Epithelial cell of esophagus (primary cell): ENCODE measurements at places on chromosomes 3 and 15.
A peak's percentile ranks its signal among the peaks of the same experiment; 100 is the strongest.

GRCh38 chr15:51307811-51308210, 30.6 kb downstream of the CYP19A1 start:
- no peak for DNase-seq

DNA sequence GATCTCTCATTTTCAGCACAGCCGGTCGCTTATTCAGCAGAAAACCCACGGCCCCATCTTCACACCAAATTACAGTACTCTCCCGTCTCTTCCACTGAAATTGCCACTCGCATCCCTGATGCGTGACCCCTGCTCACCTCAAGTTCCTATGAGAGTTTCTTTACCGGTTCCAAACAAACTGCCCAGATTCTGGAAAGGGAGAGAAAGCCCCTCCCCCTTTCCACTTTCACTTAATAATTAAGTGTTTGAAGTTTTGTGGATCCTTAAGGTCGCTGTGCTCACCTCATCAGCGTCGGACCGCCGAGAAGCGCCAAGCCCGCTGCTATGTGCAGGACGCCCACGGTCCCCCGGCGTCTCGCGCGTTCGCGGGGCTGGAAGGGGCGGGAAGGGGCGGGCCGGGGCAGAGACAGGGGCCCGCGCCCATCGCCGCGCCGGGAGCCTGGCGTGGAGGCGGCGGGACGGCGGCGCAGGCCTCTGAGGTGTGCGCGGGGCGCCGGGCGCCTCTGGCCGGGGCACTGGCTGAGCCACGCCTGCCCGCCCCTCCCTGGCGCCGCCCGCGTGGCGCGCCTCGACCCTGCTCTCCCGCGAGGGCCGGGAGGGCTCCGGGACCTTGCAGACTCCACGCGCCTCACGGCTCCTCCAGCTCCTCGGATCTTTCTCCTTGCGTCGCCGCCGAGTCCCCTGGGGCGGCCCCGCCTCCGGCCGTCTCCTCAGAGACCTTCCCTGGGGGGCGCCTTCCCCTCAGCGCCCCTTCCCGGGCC, at the start of gene GPR156:
Gene GPR156, minus strand, starts transcription at position 476 of the 761 bp plus-strand sequence. CDS start 41,124 bp downstream, outside the sequence.
- DNase-seq: peak; percentile 29

DNA sequence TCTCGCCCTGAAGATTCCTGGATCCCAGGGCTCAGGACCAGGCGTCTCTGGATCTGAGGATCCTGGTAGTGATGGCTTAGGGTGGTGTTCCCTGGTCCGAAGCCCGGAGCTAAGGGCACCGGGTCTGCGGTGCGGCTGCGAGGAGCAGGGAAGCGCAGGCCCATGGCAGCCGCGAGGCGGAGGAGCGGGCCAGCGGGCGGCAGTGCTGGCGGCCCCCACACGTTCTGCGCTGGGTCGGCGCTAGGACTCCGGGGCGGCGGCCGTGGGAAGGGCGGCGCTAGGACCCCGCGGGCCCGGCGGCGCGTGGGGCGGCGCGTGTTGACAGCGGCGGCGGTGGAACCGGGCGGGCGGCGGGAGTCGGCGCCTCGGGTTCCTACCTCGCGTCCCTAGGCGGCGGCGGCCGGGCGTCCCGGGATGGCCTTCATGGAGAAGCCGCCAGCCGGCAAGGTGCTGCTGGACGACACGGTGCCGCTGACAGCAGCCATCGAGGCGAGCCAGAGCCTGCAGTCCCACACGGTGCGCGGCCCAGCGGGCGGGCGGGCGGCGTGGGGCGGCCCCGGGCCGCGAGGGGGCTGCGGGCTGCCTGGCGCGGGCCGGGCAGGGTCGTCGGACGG, at the start of gene PXK:
Gene PXK, plus strand, starts transcription at position 318 of the 614 bp plus-strand sequence. Its CDS starts 97 bp downstream, at position 415.
- DNase-seq: peak; percentile 79

- no peak for DNase-seq
Measured at GRCh38 chr3:170967126-170967525, 58.7 kb upstream of the EIF5A2 start.

GRCh38 chr3:141875893-141876380, 506 bp upstream of the ATP1B3 start:
- DNase-seq: peak; percentile 66

- DNase-seq: peak; percentile 25
Measured at GRCh38 chr3:151169262-151169947, 33.6 kb downstream of the GPR171 start.

GRCh38 chr3:23809840-23810342, 4.1 kb downstream of the UBE2E1 start:
- peak; percentile 28 for DNase-seq

DNA sequence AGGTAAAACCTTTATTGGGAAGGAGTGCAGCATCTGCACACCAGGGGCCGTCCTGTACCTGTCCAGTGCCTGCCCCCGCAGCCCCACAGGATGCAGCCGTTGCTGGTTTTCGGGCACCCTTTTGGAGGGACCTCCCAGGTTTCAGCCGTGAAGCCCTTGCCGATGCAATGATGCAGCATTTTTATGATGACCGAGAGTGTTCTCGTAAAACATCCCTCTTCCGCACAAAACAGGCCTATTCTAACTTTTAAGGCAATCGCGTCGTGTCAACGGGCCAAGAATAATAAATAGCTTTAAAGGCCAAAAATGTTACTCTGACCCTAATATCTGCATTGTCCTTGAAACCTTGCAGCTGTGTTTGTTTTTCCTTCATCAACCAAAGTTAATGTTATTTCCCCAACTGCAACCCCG, 126.1 kb downstream of the LRRK1 start:
- no peak for DNase-seq

DNA sequence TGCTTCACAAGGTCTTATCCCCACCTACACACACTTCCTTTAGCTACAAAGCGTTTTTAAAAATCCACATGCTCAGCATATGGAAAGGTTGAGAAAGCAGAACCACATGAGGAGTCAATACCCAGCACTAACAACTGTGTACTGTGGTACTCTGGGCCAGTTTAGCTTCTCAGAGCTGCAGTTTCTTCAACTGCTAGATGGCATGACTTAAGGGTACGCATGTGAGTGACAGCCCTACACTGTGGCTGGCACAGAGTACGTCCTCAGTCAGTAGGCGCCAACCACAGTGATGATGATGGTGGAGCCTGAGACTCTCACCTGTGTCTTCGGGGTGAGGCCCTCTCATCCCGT, 17.4 kb downstream of the CCDC12 start:
- DNase-seq: no peak

GRCh38 chr3:12154151-12154550, 4.6 kb downstream of the TIMP4 start:
- DNase-seq: no peak

DNA sequence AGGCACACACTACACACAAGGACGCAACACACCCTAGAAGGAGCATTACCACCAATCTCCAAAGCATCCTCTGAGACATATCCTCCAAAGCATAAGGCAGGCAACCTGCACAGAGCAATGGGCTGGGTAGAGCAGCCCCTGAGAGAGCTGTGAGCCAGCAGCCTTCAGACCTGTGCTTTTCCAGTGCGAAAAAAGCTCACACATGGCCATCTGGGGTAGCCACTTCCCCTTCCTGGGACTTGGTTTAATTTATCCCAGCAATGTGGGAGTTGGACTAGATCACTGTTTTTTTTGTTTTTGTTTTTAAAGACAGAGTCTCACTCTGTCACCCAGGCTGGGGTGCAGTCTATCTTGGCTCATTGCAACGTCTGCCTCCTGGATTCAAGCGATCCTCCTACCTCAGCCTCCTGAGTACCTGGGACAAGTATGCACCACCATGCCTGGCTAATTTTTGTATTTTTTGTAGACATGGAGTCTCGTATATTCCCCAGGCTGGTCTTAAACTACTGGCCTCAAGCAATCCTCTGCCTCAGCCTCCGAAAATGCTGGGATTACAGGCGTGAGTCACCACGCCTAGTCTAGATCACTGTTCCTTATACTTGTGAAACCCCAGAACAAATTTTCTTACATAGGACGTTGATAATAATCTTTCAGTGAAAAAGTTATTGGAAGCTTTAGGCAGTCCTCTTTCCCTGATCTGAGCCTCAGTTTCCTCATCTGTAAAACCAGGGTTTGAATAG, 18.9 kb downstream of the PTPN23 start:
- DNase-seq: peak; percentile 54

GRCh38 chr15:68843425-68844311, 23.0 kb upstream of the ANP32A start:
- peak; percentile 10 for DNase-seq

DNA sequence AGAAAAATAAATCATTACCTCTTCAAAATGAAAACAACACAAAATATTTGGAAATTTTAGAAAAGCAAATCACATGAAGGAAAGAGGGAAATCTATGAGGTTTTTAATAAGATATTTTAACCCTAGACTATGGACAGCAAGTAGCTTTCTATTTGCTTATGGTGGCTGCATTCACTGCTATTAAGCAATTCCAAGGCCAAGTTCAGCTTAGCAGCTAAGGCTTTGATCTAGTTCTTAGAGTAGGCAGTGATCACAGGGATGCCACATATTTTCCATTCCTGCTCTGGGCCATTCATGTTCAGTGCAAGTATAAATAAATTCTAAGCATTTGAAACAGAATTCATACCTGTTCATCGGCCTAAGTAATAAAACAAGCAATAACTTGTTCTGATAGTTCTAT, 235.3 kb downstream of the CDIN1 start:
- peak; percentile 36 for DNase-seq

GRCh38 chr15:85730001-85730820, 64.5 kb downstream of the KLHL25 start:
- peak; percentile 72 for DNase-seq

DNA sequence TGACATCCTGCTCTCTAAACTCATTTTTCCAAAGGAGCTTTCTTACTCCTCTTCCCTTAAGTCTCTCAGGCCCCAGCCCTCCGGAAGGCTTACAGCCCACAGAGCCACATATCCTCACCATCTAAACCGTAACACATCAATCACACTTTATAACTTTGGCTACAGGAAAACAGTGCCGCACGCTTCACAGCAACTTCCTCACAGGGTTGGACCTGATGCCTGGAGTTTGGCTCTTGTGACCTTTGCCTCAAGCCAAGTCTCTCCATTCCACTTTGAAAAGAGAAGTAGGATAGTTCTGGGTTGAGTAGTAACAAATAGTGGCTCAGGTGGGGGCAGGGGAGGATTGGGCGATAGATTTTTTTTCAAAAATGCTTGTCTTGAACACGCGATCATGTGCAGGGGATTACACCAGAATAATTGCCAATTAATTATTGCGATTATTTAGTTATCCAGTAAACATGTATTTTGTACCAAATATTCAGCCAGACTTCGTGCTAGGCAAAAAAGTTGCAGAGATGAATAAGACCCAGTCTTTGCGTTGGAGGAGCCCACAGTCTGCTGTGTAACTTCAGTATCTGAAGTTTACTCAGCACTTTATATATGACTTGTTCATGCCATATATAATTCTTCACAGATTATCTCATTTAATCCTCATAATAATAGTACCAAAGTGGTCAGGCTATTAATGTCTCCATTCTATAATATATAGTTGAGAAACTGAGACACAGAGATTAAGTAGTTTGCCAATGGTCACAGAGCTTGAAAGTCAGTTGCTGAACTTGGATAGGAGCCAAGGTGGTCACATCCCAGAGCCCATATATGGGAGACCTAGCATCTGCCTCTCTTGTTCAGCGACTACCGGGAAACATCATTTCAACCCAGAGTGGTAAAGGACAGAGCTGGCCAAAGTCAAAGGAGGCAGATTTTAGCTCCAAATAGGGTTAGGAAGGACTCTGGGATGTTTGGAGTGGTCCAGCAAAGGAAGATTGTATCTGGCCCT, 2.4 kb upstream of the ETV5 start:
- no peak for DNase-seq
